Suppressor macrophage (primary cell): ENCODE measurements at places on chromosomes 11 and 22.

- DNase-seq = peak; percentile 78
These were observed 2.6 kb downstream of the TBC1D10A start for GRCh38 chr22:30324014-30324730.

GRCh38 chr11:84290647-84291046 is 1004.5 kb upstream of the CCDC90B start:
- DNase-seq = no peak

GRCh38 chr11:126519764-126520734 is 164.6 kb downstream of the ST3GAL4 start:
- DNase-seq = no peak

GRCh38 chr22:44906999-44907644 is 102.7 kb downstream of the PHF21B start:
- no peak for DNase-seq

DNA sequence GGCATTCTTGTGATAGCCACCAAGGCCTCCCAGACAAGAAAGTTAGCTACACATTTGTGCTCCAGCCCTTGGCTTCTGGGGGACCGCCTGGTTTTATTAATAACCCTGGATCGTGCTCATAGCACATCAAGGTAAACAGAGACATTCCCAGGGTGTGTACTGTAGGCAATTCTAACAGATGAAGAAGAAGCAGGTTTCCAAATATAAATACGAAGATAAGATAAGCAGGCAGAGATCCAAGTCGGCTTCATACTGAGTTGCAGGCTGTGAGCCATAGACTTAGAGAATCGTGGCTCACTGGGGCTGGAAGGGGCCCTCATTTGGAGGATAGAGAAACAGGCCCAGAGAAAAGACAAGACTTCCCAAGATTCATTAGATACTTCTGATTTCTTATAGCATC is 131.4 kb downstream of the TENM4 start:
- DNase-seq = no peak

DNA sequence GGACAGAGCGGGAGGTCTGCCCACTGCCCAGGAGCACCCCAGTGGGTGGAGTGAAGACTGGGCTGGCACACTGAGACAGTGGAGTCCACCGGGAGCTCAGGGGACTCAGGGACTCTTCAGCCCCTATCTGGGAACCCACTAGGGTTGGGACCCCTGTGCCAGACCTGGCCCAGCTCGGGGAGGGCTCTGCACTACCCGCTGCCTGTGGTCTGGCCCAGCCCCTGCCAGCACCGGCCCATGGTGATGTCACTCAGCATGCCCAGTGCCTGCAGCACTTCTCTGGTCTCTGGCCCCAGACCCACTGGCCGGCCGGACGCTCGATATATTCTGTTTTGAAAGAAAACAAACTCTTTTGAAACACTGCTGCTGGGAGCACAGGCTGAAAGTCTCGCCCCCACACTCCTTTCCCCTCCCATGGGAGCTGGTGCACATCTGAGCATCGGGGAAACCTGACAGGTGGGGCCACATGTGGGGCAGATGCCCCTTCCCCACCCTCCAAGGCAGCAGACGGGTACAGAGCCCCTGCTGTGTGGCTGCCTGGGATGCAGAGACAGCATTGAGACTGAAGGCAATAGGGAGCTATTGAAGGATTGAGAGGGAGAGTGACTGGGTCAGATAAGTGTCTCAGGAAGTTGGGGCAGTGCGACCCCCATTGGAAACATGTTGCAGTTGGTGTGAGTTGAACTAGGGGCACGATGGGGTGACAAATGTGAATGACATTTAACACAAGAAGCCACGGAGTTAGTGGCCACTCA is 62.9 kb downstream of the MYEOV start:
- no peak for DNase-seq

DNA sequence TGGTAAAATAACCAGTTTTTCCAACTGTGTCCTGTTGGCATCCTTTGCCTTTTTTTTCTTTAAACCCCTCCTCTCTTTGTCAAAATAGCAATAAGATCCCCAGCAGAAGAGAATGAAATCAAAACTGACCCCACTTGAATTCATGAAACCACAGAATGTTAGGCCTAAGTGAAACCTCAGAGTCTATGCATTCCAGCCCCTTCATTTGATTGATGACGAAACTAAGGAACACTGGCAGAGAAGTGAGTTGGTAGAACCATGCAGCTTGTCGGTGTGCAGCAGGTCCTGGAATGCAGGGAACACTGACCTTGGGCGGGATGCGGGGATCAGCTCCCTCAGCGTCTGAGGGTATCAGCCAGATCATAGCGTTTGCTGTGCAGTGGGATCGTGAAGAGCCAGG is 57.5 kb downstream of the GRK3 start:
- DNase-seq = no peak
